ENCODE measurements at places on chromosomes 2 and 18.

DNA sequence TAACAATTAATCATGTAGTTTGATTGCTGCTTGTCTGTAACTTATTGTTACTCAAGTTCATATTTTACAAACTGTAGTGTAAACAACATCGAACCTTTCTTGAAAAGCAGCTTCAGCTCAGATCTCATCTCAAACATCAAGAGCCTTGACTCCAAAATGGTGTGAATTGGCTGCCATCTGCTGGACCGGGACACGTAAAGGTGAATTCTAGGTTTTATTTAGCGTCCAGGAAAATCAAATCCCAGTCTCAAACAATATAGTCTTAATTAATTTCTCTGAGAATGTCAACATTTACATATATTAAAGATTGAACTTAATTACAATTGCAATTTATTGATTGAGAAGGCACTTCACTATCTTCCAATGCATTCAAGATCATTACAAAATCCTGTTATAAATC lies 453.0 kb downstream of the GALR1 start:
- no peak for DNase-seq

- peak; percentile 56 for DNase-seq
These were observed 1.3 kb upstream of the EIF2AK3 start for GRCh38 chr2:88628571-88628939.

DNA sequence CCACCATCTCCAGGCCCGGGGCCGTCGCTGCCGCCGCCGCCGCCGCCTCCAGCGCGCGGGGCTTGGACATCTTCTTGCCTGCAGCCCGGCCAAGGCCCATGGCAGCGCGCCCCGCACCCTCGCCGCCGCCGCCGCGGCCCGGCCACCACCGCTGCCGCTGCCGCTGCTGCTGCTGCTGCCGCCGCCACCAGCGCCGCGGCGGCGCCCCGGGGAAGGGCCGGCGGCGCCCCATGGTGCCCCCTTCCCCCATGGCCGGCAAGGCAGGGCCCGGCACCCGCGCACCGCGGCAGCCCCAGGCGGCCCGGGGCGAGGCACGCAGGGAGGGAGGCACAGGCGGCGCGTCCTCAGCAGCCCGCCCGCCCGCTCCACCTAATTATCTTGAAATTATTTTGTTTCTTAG lies 3057.4 kb downstream of the RPIA start:
- no peak for DNase-seq

GRCh38 chr2:113692698-113693428 lies 63.6 kb downstream of the SLC35F5 start:
- DNase-seq = no peak
